ENCODE measurements at places on chromosomes 1 and 21.

DNA sequence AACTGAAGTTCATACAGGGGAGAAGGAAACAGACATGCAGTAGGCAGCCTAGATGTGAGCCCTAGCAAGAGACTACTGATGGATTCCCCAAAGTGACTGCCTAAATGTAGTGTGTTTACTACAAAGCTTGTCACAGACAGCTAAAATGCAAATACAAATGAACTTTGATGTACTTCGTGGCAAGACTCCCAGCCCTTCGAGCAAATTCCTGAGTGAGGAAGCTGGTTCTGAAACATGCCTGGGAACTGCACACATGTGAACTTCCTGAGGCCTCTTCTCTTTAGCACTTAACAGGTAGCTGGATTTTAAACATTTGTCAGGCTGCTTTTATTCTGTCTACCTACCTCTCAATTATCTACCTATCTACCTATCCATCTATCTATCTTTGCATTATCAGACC is 6.7 kb upstream of the IRF2BP2 start:
- DNase-seq, result no peak

GRCh38 chr1:159005676-159006075 is 4.0 kb upstream of the IFI16 start:
- DNase-seq, result no peak

DNA sequence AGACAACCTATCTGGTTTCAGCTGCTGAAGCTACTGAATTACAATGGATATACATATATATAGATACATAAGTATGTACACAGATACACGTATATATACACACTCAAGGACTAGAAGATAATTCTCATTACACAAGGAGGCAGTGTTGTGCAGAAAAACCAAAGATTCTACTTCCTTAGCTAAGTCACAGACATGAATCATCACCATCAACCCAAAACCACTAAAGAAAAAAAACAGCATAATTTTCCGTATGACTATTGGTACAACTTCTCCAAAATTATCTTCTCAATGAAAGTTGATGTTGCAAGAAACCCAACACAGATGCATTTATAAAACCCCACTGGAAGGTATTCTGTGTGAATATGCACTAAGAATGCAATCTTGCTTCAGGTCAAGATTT is 36.8 kb upstream of the RPF1 start:
- DNase-seq, result no peak

DNA sequence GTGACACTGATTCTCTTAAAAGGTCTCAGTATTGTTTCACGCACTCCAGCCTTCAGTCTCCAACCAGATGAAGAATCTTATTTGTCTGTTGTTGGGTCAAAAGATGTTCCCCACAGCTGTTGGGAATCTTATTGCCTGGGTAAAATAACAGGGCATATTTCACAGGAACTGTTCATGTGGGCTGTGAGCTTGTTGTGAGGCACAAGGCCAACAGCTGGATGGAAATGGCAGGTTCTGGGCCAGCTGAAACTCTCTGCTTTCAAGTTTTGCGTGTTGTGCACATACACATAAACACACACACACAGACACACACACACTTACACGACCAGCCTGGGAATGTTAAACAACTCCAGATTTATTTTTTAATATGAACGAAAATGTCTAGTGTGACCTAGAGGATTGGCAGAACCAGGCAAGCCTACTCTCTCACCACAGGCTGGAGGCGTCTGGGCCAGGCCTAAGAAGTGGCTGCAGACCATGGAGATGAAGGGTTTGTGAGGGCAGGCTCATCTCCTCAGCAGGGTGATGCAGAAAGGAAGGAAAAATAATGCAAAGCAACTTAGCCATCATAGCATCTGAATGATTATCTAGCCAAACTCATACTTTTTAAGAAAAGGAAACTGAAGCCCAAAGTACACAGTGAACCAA is 357.0 kb downstream of the TTLL7 start:
- DNase-seq, result no peak

DNA sequence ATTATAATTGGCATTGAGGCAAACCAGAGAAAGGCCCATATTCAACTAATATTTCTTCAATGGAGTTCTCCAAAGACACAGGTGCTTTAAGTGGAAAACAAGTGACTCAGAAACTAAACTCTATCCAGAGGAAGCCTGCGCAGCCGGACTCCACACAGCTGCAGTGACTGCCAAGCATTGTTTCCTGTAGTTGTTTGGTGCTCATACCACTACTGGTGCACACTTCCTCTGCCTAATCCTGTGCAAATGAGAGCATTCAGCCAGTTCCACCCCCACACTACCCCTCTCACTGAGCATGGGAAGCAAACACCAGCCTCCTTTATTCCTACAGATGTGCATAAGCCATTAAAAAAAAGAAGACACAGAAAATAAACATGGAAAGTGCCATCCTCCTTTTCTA is 102.9 kb downstream of the VAV3 start:
- no peak for DNase-seq

GRCh38 chr1:24796524-24796923 is 51.3 kb downstream of the CLIC4 start:
- DNase-seq, result no peak

GRCh38 chr1:63633281-63633680 is 40.1 kb downstream of the PGM1 start:
- no peak for DNase-seq

DNA sequence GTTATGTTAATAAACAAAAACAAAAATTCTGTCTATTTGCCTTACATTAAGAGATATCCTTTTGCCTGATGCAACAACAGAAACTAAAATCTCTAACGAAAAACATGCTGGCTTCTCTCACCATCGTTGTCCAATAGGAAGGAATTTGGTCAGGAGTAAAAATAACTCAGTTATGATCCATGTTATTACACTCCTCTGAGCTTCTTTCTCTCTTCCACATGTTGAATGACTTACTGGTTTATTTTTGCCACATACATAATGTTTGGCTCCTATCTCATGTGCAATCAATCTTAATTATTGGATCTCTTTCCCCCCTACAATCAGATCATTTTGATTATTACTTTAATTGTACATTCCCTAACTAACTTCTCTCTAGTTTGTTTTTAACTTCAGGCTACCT is 688.4 kb downstream of the USP25 start:
- DNase-seq, result no peak

DNA sequence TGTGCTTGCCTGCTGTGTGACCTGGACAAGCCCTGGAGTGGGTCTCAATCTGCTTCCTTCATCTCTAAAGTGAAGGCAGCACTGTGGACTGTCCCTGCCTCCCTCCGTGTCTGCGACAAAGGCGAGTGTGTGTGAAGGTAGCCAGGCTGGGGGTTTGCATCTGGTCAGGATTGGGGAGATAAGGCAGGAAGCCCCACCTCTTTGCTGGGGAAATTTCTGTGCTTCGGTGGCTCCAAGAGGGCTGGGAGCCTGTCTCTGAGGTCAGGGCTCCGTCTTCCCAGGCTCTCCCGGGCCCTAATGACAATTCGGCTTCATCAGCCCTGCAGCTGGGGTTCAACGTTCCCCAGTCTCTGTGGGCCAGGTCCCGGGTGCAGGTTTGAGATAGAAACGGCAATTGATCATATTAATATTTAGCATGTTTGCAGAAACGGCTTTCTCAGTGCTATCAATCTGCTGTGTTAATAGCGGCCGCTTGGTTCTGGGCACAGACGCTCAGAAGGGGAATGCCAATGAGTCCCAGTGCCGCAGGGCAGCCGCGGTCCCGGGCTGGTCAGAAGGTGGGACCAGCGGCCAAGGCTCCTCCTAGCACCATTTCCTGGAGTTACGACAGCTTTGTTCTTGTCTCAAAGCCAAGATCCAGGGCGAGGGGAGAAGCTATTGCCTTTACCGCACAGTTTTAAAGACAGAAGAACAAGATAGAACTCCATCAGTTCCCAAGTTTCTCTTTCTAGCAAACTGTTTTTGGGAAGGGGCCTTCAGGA is 105.7 kb downstream of the PRDM16 start:
- DNase-seq, result no peak

GRCh38 chr1:54663725-54664124 is 22.1 kb downstream of the MROH7 start:
- DNase-seq, result no peak

- no peak for DNase-seq
Observed at GRCh38 chr1:31020007-31020790, 45.3 kb downstream of the PUM1 start.

GRCh38 chr1:210715072-210715471 is 386.4 kb downstream of the HHAT start:
- DNase-seq, result no peak

- DNase-seq, result no peak
Observed at GRCh38 chr1:246629030-246629429, 62.8 kb downstream of the CNST start.

DNA sequence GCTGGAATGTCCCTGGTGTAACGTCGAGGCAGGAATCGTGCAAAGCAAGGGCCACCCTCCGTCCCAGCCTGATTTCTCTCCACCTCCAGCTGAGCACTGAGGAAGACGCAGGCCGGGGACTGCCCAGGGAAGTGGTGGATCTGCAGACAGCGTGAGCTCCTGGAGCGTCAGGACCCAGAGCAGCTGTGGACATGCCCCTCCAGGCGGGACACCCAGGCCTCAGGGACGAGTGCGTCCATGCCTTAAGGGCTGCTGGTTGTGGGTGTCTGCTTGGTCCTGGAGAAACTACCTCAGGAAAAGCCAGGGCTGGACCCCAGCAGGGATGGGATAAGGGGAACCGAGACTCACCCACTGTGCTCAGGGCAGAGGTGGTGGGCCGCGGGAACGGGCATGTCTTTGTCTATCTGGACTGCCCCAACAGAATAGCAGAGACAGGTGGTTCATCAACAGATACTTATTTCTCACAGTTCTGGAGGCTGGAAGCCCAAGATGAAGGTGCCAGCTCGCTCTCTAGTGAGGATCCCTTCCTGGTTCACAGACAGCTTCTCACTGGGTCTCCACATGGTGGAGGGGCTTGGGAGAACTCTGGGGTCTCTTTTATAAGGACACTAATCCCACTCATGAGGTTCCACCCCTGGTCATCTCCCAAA is 5.8 kb upstream of the MMEL1 start:
- DNase-seq, result no peak

GRCh38 chr1:1080951-1081310 is 6.8 kb upstream of the RNF223 start:
- no peak for DNase-seq

GRCh38 chr1:107817206-107817605 is 147.8 kb downstream of the VAV3 start:
- DNase-seq, result no peak

GRCh38 chr1:245603311-245603865 is 448.6 kb downstream of the KIF26B start:
- DNase-seq, result no peak

GRCh38 chr21:27528697-27529096 is 561.8 kb upstream of the ADAMTS5 start:
- DNase-seq, result no peak

GRCh38 chr1:216034506-216034905 is 388.7 kb downstream of the USH2A start:
- DNase-seq, result no peak

DNA sequence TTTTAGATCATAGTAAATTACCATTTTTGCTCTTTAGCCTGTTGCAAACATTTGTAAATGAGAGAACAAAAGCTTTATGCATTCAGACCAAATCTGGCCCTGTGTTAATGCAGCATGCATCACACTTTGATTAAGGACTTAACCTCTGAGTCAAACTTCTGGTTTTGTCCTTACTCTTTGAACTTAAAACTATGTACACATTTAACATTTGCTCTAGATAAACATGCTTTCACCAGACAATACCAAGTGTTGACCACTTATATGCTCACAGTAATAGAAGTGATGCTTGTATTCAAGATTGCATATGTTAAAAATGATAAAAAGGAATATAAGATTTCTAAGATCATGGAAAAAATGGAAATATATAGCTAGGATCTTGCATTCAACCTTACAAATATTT is 1095.3 kb downstream of the ADGRL2 start:
- no peak for DNase-seq

DNA sequence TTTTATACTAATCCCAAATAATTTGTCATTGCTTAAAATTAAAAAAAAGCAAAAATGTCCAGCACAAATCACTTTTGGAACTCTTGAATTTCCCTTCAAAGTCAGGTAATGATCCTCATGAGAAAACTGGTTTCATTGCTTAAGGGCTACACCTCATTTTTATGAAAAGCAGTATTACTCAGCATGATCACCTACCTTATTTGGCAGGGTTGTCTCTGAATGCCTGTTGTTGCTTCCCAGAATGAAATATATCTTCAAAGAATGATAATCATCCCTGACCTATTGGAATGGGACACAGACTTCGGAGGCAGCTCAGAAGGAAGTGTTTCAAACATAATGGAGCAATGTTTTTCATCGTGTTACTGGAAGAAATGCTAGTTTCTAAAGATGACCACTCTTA is 29.7 kb downstream of the C1orf21 start:
- DNase-seq, result no peak

GRCh38 chr1:1908506-1908791 is 6.6 kb upstream of the CALML6 start:
- no peak for DNase-seq

DNA sequence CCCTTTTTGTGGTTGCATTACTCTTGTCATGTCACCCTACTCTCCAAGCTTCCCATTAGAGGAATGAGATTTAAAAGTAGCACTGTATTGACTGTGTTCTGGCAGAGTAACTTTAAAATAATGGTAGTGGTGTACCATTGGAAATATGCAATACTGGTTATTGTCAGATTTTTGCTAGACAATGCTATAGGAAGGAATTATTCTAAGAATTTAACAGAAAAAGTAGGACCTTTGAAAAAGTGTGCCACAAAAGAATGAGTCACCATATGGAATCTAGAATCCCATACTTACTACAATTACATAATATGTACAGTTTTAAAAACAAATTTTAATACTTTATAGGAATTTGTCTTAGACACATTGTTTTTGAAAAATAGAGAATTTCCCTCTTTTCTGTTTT is 13.8 kb downstream of the MIER1 start:
- DNase-seq, result no peak

DNA sequence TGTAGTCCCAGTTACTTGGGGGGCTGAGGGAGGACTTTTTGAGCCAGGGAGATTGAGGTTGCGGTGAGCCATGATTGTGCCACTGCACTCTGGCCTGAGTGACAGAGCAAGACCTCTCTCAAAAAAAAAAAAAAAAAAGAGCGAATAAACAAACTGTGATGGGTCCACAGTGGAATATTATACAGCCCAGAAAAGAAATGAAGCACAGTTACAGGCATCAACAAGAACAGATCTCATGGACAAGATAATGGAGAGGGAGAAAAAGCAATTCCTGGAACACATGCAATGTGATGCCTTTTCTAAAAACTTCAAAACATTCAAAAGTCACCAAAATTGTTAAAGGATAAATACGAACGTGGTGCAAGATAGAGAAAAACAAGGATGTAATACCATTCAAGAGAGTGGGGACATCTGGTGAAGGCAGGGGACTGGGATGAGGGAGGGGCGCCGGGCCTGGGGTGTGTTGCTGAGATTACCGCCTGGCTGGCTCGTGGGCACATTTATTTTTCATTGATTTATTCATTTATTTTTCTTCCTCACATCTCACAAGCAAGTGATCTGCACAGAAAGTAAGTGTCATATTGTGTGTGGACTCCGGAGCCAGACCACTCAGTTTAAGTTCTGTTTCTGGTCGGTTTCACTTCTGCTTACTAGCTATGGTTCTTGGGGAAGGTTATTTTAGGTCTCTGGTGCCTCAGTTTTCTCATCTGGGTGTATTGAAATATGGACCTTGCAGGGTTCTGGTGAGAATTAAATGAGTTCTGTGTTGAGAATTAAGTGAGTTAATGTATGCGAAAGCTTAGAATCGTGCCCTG is 30.1 kb downstream of the ABCG1 start:
- no peak for DNase-seq

- DNase-seq, result no peak
Observed at GRCh38 chr1:162913345-162913744, 52.4 kb upstream of the CCDC190 start.
